ENCODE measurements at places on chromosomes 12 and 14. TPM values are rescaled to one million over a fixed set of nuclear protein-coding genes. Genes with fewer than 3 reads are reported as not detected.
A peak's percentile ranks its signal among the peaks of the same experiment; 100 is the strongest.

DNA sequence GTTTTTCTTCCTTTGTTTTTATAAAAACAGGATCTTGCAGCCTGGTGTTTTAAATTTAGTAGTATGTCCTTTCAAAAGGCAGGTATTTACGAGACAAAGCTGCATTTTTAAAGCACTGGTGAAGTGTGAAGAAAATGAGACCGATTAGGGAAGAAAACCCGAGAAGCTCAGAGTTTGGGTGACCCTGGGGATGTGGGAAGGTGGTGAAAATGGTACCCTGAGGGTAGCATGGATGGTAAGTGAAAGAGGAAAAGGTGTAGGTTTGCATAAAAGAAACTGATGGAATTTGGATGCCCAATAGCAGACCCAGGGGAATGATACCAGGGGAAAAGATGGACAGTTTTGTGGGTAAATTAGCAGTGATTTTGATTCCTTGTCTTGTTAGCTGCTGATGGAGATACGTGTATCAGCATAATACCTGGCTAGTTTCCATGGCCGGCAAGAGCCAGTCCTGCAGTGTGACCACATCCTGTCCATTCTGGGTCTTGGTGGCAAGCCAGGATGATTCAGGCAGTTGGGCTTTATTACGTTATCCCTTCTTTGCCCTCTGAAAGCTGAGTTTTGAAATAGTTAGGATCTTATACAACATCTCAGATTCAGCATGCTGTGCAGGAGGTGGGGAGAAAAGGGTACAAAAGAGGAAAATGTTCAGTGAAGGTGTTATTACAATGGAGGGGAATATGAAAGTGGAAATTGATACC is 8.9 kb downstream of the BICD1 start:
- DNase-seq, result no peak

Gene NUAK1
- not detected for polyA plus RNA-seq

DNA sequence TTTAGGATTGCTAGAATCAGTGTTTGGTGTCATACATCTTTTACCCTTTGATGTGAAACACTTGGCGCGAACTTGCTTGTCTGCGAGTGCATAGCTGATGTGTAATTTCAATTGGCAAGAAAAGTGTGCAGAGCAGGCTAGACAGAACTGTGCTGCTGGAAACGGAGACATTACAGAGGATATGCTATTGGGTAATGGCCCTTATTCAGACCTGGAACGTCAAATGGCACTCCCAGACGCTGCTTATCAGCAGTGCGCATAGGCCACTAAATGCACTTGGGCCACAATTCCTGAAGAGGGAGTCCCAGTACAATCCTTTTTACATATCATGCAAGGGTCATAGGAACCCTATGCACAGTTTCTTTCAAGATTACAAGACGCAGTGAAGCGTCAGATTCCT is 15.7 kb upstream of the SLC10A1 start:
- DNase-seq, result no peak

GRCh38 chr12:57099766-57100165 is 10.9 kb downstream of the NAB2 start:
- no peak for DNase-seq

DNA sequence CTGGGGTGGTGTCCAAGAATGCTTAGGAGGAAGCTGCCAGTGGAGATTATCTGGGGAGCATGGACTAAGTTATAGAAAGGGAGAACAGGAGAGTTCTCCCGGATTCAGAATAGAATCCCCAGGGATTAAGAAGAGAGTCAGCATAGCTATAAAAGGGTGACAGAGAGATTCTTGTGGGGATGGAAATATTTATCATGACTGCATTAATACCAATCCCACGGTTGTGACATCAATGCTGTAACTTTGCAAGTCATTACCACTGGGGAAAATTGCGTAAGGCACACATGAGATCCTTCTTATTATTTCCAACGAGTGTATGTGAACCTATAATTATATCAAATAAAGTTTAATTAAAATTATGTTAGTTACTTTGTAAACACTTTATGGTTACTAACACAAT is 447.9 kb upstream of the TMEM132C start:
- DNase-seq, result no peak

GRCh38 chr14:68439676-68440075 is 353.2 kb downstream of the ZFP36L1 start:
- DNase-seq, result no peak

DNA sequence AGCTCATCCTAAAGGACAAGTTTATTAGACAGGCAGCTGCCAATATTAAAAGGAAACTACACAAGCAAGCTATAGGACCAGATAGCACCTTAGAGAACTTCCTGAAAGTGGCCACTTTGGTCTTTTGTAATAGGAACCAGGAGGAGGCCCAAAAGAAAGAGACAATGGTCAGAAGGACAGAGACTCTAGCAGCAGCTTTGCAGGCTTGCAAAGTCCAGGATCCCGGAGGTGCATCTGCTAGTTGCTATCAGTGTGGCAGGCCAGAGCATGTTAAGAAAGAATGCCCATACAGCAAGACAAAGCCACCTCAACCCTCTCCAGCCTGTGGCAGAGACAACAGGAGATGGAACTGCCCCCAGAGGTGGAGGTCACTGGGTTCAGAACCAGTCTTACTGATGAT is 23.4 kb downstream of the APOBEC1 start:
- DNase-seq, result no peak

- DNase-seq, result no peak
Observed at GRCh38 chr12:57276935-57277563, 26.1 kb upstream of the STAC3 start.

GRCh38 chr12:4112734-4113325 is 160.7 kb upstream of the CCND2 start:
- DNase-seq, result no peak

DNA sequence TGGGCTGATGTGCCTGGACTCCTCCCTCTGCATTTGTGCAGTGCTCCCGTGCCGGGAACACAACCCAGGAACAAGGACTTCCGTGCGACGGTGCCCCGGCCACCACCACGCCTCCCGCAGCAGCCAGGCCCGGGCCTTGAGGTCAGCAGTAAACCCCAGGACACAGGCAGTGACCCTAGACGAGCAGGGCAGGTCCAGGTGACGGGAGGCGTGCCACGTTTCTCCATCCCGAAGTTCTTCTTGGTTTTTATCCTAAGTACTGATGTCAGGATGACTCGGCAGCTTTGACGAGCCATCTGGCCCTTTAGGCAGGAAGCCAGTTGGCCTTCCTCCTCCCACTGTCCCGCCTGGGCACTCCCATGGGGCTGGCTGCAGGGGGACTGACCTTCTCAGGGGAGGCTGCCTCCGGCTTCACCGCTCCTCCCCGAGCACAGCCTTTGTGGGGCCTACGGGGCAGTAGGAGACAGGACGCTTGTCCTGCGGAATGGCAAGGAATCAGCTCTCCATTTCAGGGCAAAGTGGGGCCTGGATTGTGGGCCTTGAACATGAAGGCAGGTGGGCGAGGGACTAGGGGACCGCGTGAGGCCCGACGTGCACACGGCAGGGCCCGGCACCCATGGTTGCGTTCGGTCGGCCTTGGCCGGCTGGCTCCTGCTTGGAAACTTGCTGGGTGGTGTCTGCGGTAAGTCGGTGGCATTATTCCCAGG is 94.1 kb downstream of the FBXL14 start:
- DNase-seq, result no peak

DNA sequence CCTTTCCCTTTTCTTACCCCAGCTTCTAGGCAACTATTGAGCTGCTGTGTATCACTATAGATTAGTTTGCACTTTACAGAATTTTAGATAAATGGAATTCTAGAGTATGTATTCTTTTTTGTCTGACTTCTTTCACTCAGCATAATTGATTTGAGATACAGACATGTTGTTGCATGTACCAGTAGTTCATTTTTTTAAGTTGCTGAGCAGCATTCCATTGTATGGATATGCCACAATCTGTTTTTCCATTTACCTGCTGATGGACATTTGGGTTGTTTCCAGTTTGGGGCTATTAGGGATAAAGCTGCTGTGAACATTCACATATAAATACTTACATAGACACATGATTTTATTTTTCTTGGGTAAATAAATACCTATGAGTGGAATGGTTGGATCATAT is 135.7 kb downstream of the IGF1 start:
- DNase-seq, result no peak

DNA sequence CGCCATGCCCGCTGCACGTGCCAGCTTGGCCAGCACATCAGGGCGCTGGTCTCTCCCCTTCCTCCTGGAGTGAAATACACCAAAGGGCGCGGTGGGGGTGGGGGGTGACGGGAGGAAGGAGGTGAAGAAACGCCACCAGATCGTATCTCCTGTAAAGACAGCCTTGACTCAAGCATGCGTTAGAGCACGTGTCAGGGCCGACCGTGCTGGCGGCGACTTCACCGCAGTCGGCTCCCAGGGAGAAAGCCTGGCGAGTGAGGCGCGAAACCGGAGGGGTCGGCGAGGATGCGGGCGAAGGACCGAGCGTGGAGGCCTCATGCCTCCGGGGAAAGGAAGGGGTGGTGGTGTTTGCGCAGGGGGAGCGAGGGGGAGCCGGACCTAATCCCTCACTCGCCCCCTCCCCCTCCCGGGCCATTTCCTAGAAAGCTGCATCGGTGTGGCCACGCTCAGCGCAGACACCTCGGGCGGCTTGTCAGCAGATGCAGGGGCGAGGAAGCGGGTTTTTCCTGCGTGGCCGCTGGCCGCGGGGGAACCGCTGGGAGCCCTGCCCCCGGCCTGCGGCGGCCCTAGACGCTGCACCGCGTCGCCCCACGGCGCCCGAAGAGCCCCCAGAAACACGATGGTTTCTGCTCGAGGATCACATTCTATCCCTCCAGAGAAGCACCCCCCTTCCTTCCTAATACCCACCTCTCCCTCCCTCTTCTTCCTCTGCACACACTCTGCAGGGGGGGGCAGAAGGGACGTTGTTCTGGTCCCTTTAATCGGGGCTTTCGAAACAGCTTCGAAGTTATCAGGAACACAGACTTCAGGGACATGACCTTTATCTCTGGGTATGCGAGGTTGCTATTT is 914 bp upstream of the CCND2 start:
- peak; percentile 70 for DNase-seq

Gene CD27
- 402 TPM for polyA plus RNA-seq

- no peak for DNase-seq
Observed at GRCh38 chr14:64645220-64645892, 58.9 kb upstream of the PLEKHG3 start.

- no peak for DNase-seq
Observed at GRCh38 chr14:63988579-63988978, 135.8 kb downstream of the SYNE2 start.

Gene NEUROD4
- polyA plus RNA-seq, result not detected

- no peak for DNase-seq
Observed at GRCh38 chr14:55417955-55418354, 6.3 kb upstream of the ATG14 start.

- DNase-seq, result no peak
Observed at GRCh38 chr14:32724867-32725471, 213.7 kb upstream of the NPAS3 start.

- no peak for DNase-seq
Observed at GRCh38 chr12:24778486-24779304, 170.2 kb downstream of the BCAT1 start.

Gene SSTR1
- not detected for polyA plus RNA-seq

DNA sequence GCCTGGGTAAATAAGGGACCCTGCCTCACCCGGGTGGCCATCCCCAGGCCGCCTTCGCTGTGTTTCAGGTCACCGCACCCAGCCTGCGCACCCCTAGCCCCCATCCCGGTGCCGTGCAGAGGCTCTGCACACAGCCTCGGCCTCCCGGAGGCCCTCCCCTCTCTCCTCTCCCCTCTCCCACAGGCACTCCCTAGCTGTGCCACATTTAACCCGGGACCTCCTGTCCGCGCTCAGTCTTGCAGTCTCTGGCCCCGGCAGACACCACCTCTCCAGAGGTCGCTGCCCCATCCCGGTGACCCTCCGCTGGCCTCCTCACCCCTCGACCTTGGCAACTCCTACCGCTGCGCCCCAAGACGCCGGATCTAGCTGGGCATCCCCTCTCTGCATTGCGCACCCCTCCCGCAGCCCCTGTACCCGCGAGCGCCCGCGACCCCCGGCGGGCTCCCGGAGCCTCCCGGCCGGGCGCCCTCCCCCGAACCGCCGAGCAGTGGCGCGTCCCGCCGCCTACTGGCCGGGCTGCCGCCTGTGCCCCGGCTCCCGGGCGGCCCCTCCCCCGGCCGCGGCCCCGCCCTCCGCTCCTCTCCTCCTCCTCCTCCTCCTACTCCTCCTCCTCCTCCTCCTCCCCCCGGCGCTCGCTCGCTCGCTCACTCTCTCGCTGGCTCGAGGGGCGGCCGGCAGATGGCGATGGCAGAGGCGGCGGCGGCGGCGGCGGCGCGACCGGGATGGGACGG is 120.7 kb downstream of the AACS start:
- no peak for DNase-seq

Gene CCDC177
- polyA plus RNA-seq, result not detected

DNA sequence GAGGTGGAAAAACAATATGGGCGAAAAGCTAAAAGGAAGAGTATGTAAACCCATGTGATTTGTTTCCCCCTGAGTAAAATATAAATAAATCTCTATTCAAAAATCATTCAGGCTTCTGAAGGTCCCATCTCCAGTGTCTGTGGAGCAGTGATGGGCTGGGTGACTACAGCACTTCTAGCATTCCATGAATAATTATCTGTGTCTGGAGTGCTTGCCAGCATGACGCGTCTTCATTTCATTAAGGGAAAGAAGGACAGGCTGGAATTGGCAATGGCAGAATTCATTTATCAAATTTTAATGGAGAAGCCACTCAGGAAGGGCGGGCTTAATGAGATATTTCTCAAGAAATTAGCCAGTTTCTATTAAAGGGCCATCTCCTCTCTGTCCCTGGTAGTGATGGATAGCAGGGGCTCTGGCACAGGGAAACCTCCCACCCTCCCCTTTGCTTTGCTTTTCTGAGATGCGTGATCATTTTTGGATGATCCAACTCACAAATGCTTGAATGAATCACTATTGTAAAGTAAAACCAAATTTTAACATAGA is 916.3 kb upstream of the SEL1L start:
- no peak for DNase-seq

DNA sequence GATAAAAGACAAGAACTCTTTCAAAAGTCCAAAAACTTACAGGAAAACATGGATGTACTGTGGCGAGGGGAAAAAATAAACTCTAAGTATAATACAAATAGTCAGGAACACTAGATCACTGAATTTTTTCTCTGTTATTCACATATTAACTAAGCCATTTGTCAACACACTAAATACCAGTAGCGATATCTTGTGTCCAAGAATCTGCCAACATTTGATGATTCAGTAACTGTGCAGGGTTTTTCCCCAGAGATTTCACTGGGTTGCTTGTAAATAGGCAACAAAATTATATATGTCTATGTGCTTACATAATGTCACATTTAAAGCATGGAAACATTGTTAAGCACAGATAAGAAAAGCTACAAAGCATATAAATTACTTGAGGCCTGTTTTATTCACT is 205.9 kb downstream of the KIF21A start:
- DNase-seq, result no peak

DNA sequence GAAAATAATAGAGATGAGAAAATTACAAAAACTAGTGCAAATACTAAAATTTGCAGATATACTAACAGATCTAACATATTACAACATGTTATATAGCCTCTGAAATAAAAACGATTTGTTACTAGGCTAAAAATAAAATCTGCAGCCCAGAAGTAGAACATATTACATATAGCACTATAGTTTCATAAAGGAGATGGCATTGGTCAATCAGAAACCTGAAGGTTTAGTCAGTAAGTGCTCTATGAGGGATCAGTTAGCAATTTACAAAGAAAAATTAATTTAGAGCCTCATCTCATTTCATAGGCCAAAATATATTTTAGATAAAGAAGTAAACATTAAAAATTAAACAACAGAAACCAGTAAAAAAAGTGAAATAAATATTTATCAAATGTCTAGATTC is 41.0 kb downstream of the IFNG-AS1 start:
- no peak for DNase-seq

Gene CD4
- 456 TPM for polyA plus RNA-seq

GRCh38 chr14:104367866-104368750 is 211.5 kb upstream of the C14orf180 start:
- DNase-seq, result no peak

Gene MUCL1
- not detected for polyA plus RNA-seq

GRCh38 chr12:2940564-2940963 is 18.6 kb upstream of the TEAD4 start:
- DNase-seq, result no peak

All from CD4-positive, alpha-beta memory T cell (primary cell).